ENCODE measurements at places on chromosomes 11 and 22. TPM values are rescaled to one million over a fixed set of nuclear protein-coding genes. Genes with fewer than 3 reads are reported as not detected.

DNA sequence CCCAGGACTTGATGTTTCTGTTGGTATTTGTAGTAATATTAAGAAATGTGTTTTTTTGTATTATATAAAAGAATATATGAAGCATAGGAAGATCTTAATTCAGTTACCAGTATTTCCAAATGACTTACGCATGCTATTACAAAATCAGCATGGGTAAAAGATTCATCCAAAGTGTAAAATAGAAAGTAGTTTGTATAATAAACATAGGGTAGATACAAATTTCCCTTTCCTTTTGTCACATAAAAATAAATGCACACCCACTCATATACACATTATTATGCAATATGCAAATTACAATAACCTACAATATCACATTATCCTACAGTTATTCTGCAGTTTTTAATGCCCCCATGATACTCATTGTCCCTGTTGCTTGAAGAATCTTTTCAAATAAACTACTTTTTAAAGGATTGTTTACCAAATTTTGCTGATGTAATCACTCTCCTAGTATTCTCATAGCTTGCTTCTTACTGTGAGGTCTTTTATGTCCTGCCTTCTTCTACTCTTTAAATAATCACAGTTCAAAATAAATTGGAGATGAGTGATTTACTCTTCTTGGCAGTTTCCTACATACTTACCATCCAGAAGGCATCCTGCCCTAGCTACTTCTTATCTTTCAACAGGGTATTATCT, 244.0 kb downstream of the CASP12 start:
- no peak overlapping the region for H3K4me3 ChIP-seq
- DNase-seq: no peak
- H3K27ac ChIP-seq: no peak overlapping the region
- no peaks in the 10 kb centered on the region for H3K27me3 ChIP-seq
- no peaks in the 10 kb centered on the region for H3K36me3 ChIP-seq

DNA sequence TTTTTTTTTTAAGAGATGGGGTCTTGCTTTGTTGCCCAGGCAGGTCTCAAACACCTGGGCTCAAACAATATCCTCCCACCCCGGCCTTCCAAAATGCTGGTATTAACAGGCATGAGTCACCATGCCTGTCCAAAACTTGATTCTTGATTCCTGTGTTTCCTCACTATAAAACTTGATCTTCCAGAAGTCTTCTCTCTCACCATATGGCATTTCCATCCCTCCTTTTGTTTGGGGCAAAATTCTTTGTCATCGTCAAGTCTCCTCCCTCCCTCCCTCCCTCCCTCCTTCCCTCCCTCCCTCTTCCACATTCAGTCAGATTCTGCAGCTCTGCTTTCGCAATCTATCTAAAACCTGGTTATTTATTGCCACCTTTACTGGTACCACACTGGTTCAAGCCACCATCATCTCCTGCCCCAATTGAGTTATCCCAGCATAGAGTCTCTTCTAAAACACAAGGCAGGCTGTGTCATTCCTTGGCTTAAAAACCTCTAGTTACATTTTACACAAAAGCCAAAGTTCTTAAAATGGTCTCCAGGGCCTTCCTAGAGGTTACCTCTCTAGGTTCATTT, 65.0 kb upstream of the HORMAD2 start:
- no peak for DNase-seq
- H3K27ac ChIP-seq: no peak overlapping the region
- H3K4me3 ChIP-seq: no peak overlapping the region
- no peaks in the 10 kb centered on the region for H3K27me3 ChIP-seq

DNA sequence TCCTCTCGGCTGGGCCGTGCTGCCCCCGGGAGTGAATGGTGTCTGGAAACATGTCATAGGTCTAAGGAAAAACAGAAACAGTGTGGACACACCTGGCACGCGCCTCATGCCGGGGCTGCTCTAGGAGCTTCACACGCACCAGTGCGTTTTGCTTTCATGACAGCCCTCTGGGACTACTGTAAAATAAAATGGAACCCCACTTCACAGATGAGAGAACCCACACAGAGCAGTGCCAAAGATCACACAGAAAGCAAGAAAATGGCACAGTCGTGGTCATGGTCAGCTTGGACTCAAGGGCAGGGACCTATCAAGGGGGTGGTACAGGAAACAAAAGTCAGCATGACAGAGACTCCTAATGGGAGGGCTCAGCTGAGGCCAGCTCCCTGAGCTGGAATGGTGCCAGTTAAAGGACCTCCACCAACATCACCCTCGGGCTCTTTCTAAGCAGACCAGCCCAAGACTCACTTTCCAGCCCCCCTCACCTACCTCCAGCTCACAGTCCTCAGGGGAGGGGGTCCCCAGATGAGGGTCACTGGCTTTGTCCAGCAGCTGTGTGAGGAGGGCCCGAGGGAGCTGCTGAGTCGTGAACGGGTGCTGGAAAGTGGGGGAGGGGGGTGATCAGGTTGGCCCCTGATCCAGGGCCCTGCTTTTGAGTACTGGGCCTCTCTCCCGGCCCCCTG, 3.3 kb downstream of the MAP4K2 start:
- H3K4me1 ChIP-seq: peaks cover 30% of the 10 kb centered on the region
- H3K27ac ChIP-seq: peak overlapping the region; percentile 90
- H3K4me3 ChIP-seq: no peak overlapping the region

DNA sequence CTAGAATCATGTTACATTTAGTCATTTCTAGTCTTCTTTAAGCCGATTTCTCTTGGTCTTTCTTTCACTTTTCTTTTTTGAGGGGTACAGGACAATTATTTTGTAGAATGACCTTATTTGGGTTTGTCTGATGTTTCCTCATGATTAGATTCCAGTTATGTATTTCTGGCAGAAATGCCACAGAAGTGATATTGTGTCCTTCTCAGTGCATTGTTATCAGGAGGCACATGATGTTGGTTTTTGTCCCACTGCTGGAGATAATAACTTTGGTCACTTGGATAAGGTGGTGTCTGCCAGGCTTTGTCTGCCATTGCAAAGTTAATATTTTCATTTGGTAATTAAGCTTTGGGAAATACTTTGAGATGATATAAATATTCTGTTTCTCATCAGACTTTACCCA, 100.3 kb downstream of the RRM1 start:
- H3K4me3 ChIP-seq: no peak overlapping the region
- H3K27ac ChIP-seq: no peak overlapping the region
- no peaks in the 10 kb centered on the region for H3K36me3 ChIP-seq
- no peak for DNase-seq

CCDC15 gene
- 0.11 TPM for total RNA-seq

HMGXB4 gene
- 9.8 TPM for total RNA-seq

TTC12 gene
- 3.7 TPM for total RNA-seq

GRCh38 chr11:117823294-117823945, 1.1 kb downstream of the FXYD2 start:
- H3K36me3 ChIP-seq: no peaks in the 10 kb centered on the region
- no peaks in the 10 kb centered on the region for H3K27me3 ChIP-seq
- H3K4me3 ChIP-seq: no peak overlapping the region
- DNase-seq: no peak
- peak overlapping the region; percentile 70 for H3K27ac ChIP-seq

GRCh38 chr11:100098560-100098959, 588.5 kb upstream of the ARHGAP42 start:
- no peaks in the 10 kb centered on the region for H3K27me3 ChIP-seq
- no peaks in the 10 kb centered on the region for H3K4me1 ChIP-seq
- no peaks in the 10 kb centered on the region for H3K36me3 ChIP-seq
- H3K4me3 ChIP-seq: no peak overlapping the region
- DNase-seq: no peak
